ENCODE measurements at places on chromosomes 7 and 10. TPM values are rescaled to one million over a fixed set of nuclear protein-coding genes. Genes with fewer than 3 reads are reported as not detected.
A peak's percentile ranks its signal among the peaks of the same experiment; 100 is the strongest.

The RSPH10B2 gene
- 0.06 TPM for polyA plus RNA-seq

The PAX4 gene
- polyA plus RNA-seq, result not detected

The KEL gene
- polyA plus RNA-seq, result not detected

The SRRM3 gene
- polyA plus RNA-seq, result 1.6 TPM

The FLNC gene
- 10.1 TPM for polyA plus RNA-seq

The PAXIP1 gene
- 14.4 TPM for polyA plus RNA-seq

GRCh38 chr7:25847336-25848070, 304.5 kb upstream of the NFE2L3 start:
- DNase-seq, result no peak

DNA sequence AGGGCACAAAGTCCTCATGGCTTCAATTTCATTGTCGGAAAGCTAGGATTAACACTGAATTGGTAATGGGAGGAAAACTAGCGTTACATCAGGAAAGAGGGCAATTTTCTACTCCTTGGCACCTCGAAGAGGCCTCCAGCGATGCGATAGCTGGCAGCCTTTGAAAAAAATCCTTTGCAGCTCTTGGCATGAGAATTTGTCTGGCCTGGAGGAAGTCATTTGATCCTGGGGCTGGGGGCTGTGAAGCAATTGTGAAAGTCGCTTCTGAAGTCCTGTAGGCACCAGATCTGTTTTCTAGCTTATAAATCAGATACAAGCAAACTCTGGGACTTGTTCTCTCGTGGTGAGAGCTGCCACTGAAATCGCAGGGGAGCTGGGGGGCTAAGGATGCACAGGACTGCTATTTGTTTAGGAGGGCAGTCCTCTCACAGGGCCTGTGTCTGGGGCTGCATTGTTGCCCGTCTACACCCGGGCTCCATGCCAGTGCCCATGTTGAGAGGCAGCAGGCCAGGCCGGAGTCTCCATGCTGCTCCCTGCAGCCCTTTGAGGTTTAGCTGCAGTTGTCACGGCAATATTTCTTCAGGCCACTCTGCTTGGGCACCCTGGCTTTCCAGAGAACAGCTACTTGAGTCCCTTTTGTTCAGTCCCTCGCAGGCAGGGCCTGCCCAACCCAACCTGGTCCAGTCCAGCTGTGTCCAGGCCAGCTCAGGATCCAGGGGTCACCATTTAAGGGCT, 206.8 kb upstream of the LYZL1 start:
- DNase-seq, result no peak

DNA sequence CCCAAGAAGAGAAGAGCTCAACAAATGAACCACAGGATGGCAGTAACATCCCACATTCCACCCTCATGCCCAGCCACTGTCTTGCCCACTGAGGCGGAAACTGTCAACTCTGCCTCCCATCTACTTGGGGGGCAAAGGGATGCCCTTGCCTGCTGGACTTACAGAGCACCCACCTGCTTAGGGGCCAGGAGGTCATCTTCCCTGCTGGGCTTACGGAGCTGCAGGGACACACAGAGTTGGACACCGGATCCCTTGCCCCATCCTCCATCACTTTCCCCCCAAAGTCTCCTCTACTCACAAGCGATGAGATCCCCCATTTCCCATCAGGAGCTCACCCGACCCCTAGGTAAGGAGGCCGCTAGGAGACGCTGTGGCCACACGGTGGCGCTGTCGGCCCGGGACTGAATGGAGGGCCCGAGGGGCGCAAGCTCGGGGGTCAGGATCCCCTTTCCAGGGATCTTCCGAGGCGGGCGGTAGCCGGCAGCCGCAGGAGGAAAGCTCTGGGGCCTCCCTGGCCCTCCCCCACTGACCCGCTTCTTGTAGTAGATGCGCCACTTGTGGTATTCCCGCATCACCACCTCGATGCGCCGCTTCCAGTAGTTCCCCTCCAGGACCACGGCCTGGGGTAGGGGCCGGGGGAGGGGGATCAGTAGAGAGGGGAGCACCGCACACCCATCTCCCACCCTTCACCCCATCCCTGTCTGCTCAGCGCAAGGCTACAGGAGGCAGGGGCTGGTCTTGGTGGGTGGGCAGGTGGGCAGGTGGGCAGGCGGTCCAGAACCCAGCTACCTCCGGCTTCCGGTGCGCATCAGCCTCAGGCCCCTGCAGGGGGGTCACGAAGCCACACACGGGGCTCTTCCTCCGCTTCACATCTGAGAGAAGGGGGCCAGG, 17.3 kb downstream of the MLXIPL start:
- DNase-seq, result peak; percentile 66

DNA sequence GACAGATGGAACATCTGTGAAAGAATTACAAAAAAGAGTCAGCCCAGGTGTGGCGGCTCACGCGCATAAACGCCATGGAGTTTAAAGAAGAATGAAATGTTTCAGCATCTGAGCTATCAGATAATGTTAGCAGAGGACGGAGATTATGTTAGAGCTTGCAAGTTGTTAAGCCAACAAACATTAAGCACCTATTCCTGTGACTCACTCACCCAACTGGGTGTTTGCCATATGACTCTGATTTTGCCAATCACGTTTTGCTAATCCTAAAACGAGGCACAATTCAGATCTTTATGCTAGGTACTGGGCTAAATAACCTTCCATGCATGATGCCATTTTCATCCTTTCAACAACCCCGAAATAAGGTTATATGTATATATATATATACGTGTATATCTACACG, 29.0 kb upstream of the CCNY start:
- no peak for DNase-seq

DNA sequence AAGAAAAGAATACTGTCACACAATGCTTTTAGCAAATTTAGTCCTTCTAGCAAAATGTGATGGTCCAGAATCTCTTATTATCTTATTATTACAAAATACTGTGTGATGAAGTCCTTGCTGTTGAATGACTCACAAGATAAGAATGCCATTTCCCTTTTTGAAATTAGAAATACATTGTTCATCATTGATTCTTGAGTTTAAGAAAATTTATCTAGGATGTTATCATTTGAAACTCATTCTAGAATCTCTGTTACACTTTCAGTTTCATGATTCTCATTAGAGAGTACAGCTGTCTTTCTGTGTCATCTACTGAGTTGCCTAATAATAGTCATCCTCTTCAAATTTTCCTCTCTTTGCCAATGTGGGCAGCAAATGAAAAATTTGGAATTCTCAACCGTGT, 9.6 kb downstream of the ZKSCAN5 start:
- DNase-seq, result no peak

GRCh38 chr7:25529320-25529719, 301.0 kb upstream of the NPVF start:
- DNase-seq, result no peak

- DNase-seq, result no peak
These were observed 191.0 kb downstream of the DGKI start for GRCh38 chr7:137655804-137656203.

DNA sequence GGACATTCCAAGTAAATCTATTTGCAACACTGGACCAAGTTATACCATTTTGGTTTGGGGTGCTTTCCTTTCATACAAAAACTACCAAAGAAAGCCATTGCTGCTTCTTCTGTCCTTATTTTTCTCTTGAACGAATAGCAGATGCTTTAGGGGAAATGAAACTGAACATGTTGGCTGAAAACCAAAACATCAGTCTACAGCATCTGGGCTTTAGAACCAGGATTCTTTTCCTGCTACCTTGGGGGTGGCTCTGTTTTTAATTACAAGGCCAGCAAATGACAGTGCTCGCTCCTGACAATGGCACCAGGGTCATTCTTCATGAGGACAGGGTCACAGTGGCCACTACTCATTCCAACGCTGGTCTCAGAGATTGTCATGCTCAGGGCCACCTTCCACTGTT, 80.3 kb downstream of the WDR11 start:
- no peak for DNase-seq

GRCh38 chr7:37440738-37441385, 7.8 kb downstream of the ELMO1 start:
- DNase-seq, result no peak

- no peak for DNase-seq
These were observed 34.6 kb downstream of the ANXA8 start for GRCh38 chr10:47449102-47449978.

DNA sequence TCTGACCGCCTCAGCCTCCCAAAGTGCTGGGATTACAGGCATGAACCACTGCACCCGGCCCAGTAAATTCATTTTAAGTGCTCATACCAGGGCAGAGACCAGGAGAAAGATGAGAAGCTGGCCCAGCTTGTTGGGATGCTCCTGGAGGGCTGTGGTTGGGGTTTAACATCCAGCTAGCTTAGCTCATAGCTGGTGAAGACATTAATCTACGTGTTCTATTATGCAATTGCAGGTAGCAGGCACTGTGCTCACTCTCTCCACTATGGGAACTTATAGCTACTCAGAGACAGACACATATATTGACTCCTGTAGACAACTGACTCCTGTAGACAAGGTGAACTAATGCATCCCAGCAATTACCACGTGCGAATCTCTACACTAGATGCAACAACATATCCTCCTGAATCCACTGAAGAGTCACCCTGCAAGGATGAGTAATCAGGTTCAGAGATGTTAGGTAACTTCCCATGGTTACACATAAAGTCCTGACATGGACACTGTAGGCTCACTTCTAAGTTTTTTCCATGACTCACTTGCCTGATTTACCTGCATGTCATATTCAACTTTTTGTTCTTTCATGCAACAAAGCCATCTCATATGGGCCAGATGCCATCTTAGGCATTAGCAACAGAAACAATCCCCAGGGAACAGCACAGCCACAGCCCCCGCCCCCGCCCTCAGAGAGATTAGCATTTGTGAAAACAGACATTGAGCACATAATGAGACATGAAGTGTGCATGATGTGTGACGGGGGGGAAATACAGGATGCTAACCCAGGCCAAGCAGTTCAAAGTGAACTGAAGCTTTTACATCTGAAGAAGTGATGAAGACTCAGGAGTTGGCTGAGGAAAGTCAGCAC, 37.2 kb downstream of the ERLIN1 start:
- DNase-seq, result no peak

DNA sequence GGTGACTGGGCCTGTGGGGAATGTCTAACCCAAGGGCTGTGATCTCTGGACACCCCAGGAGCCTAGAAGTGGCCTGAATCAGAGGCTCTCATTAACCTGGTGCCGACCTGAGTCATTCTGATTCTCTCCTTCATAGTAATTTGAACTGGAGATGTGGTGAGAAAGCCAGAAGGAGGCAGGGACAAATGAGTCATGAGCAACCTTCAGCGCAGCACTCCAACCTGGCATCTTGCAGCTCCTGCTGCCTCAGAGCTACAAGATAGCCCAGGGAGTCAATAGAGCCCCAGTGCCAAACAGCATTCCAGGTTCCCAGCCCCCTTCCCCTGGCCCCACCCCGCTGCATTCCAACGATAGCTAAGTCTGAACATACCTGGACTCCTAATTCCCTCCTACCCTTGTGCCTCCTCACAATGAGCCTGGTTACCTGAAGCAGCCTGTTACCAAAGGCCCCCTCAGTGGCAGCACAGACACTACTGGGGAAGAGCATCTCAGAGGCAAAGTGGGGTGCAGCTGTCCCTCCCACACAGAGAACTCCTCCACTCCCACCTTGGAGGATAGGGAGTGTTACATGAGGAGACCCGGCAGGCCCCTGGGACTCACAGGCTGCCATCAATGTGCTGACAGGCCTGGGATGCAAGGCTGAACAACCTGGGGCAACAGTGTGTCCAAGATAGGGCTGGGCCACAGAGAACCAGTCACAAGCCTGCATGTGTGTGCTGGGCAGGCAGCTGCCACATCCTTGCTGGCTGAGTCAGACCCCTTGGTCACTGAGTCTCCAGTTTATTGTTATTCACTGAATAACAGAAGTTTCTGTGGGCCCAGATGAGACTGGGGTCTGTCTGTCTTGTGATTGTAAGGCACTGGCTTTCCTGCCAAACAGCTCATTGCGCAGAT, 76.8 kb upstream of the LEP start:
- DNase-seq, result no peak

DNA sequence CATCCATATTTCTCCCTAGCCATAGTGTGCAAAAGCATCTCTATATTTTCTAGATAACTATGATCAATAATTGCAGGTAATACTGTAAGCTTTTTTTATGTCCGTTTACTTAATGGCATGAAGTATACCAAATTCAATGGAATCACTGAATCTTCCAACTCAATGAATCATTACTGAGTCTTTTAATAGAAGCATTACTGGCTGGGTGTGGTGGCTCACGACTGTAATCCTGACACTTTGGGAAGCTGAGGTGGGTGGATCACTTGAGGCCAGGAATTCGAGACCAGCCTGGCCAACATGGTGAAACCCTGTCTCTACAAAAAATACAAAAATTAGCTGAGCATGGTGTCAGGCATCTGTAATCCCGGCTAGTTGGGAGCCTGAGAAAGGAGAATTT, 372.5 kb downstream of the BMPER start:
- no peak for DNase-seq

DNA sequence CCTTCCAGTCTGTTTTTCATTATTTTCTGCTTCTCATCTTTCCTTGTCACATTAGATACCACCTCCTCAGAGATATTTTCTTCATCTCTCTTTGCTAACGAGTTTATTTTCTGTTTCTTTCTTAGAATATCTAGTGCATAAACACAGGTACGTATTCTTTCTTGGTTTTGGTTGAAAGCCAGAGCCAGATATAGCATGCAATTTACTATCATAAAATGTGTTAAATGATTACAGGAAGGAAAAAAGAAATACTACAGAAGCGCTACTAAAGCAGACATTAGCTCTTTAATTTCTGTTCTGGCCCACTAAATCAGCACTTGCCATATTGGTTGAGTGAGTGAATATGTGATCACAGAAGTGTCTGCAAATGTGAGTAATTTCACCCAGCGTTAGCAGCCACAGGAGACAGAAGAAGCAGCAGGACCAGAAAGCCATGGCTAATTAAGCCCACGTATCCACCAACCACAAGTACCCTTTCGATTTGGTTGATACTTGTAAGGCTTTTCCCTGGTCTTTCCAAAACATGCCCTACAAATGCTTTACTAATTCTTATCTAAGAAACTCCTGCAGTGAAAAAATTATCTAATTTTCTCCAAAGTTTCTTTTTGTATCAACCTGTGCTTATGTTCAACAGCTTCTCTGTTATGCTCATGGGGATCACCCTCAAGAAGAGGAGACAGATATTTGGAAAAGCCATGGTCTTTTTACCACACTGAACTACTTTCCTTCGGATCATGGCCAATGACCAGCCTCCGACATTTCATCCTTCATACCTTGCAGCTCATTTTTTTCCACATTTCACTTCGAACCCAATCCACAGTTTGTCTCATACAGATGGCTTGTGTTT, 23.1 kb upstream of the MACC1 start:
- no peak for DNase-seq

All from small intestine (tissue), 16 donors.